ENCODE measurements at places on chromosomes 2 and 18. TPM values are rescaled to one million over a fixed set of nuclear protein-coding genes. Genes with fewer than 3 reads are reported as not detected.

RPRM gene
- not detected for total RNA-seq

AP1S3 gene
- 12.8 TPM for total RNA-seq

MDH1B gene
- 0.86 TPM for total RNA-seq

BCL2L11 gene
- 11.5 TPM for total RNA-seq

CTNNA2 gene
- not detected for total RNA-seq

ANO7 gene
- 0.57 TPM for total RNA-seq

CFC1 gene
- total RNA-seq: not detected

SEC11C gene
- total RNA-seq: 45.0 TPM

GLI2 gene
- not detected for total RNA-seq

KIAA2012 gene
- not detected for total RNA-seq

MAP2 gene
- total RNA-seq: 0.20 TPM

DNA sequence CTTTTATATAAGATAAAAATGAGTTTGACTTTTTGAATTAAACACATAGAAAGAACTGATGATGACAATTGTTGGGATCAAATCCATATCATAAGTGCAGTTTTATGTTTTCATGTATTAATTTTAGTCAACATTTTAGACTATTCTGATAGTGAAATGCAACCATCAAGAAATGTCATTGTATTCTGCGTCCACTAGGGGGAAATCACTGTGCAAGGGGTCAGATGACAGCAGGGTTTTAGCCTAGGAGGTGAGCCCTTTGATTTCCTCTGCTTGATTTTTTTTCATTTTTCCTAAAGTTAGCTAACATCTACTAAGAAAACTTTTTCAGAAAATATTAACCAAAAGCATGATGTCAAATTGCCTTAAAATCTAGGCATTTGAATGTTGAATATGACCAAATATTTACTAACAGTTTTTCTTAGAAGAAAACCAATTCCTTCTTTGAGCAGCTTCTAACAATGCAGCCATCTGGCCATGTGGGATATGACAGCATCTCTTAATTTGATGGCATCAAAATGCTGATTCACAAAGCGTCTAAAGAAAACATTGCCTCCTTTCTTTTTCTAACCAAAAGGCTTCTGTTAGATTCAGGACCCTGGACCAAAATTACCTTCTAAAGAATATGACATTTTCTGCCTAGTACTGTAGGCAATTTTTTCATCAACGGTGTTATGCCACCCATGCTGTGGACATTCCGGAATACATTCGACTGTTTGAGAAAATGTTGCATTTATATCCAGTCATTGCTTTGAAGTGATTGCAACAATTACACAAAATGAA is 141.5 kb downstream of the SPHKAP start:
- no peak for DNase-seq

- DNase-seq: no peak
These were observed 186.4 kb downstream of the FAM210A start for GRCh38 chr18:13539843-13540476.

- no peak for DNase-seq
These were observed 47.6 kb downstream of the CPO start for GRCh38 chr2:206986943-206987342.

GRCh38 chr18:41747723-41748242 is 207.3 kb upstream of the PIK3C3 start:
- no peak for DNase-seq

DNA sequence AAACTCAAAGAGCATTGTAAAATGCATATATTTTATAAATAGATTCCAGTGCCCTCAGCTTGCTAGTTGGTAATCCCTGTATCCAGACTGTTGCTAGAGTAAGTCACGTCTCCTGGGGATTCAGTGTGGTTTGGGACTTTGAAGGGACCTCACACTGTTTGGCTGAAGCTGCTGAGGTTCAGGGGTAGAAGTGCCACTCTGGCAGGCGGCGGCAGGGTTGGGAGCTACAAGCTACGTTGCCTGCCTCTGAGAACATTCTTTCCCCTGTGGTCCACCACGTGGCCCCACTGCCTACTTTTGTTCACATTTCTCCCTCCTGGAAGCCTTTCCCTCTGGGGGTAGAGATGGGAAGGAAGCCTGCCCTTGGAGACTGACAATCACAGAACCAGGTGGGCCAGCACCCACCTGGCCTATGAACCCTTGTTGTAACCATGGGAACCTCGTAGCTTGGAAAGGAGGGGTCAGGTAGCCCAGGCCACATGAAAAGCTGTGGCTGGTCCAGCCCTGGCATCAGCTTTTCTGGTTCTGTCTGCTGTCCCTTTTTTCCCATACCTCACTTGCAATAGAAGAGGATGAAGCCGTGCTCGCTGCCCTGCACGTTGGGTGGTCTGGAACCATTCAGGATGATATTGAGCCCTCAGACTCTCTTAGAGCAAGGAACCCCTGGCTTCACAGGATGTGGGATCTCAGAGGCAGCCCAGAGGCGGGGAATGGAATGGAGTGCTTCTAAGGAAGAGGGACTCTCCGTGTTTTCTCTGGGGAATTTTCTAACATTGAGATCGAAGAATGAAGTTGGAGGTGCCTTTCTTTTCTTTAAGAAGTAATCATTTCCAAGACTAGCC is 2.9 kb downstream of the RNF144A start:
- no peak for DNase-seq

DNA sequence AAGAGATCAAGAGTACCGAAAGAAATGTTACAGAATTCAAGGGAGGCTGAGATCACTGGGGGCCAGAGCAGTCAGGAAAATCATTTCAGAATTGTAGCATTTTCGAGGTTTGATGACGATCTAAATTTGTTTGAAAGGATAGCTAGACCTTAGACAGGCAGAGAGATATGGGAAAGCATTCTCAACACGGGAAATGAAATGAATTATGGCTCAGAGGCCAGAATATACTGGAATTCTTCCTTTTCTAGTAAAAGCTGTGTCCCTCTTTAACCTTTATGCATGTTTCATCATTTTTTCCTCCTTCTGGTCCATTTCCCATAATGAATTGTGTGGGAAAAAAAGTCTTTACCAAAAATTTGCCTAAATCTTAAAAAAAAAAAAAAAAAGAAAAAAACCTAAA is 78.8 kb downstream of the NABP1 start:
- DNase-seq: no peak

DNA sequence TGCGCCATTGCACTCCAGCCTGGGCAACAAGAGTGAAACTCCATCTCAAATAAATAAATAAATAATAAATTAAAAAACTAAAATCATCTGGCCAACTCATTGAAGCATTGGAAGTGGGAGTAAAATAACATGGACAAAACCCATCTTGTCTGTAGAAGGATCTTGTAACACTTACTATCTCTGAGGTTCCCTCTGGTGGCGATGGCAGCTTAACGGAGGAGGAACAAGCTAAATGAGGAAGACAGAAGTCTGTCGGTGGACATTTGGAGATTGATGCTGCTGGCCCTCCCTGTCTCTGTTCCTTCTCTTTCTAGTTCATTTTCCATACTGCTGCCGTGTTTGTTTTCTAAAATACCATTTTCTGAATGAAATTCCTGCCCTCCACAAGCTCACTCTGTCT is 43.4 kb downstream of the ZCCHC2 start:
- peak; percentile 34 for DNase-seq

- DNase-seq: peak; percentile 66
These were observed 25.8 kb downstream of the PHLPP1 start for GRCh38 chr18:62741118-62741566.

DNA sequence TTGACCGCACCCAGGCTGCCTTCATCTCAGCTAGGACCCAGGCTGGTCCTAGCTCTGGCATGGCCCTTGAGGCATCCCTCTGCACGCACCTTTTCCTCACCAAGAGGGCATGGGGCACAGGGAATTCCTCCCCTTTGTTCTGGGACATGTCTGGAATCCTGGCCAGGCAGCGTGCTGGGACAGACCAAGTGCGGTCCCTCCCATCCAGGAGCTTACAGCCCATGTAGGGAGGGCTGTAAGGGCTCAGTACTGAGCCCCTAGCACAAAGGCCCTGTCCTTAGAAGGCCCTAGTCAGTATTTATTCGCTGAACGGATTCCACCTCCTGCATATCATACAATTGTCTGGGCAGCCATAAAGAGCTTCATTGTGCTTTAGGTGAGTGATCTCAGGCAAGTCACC is 3.0 kb downstream of the TMEM37 start:
- no peak for DNase-seq

GRCh38 chr18:35776473-35776872 is 194.9 kb downstream of the GALNT1 start:
- no peak for DNase-seq

- no peak for DNase-seq
These were observed 173.5 kb downstream of the ZFP36L2 start for GRCh38 chr2:43052944-43053306.

GRCh38 chr2:238847841-238848690 is at the start of gene TWIST2:
Gene TWIST2 (plus strand): TSS chr2:238848085. CDS start chr2:238848216, 131 bp downstream.
- DNase-seq: no peak

DNA sequence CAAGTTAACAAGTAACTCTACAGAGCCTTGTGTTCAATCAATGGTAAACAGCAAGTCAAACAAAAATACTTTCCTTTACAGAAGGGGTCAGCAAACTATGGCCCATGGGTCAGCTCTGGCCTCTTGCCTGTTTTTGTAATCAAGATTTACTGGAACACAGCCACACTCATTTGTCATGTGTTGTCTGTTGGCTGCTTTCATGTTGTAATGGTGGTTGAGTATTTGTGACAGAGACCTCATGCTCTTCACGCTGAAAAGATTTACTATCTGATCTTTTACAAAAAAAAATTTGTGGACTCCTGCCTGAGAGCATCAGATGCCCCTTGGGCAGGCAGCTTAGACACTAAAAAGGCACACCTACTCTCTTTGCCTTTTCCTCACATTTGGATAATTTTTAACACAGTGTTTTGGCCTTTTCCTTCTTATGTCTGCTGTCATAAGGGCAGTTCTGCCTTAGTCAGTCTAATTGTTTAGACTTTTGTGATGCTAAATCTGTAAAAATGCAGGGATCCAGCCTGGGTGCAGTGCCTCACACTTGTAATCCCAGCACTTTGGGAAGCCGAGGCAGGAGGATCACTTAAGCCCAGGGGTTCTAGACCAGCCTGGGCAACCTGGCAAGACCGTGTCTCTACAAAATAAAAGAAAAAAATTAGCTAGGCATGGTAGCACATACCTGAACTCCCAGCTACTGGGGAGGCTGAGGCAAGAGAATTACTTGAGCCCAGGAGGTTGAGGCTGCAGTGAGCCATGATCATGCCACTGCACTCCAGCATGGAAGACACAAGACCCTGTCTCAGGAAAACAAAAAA is 18.3 kb downstream of the IL1B start:
- DNase-seq: no peak

GRCh38 chr2:239884875-239885274 is 140.3 kb downstream of the NDUFA10 start:
- no peak for DNase-seq

GRCh38 chr2:32360416-32360815 is 3.6 kb downstream of the BIRC6 start:
- no peak for DNase-seq

- no peak for DNase-seq
These were observed 26.3 kb upstream of the MOCOS start for GRCh38 chr18:36160959-36161371.

GRCh38 chr2:1829796-1830195 is 85.5 kb upstream of the PXDN start:
- DNase-seq: no peak

DNA sequence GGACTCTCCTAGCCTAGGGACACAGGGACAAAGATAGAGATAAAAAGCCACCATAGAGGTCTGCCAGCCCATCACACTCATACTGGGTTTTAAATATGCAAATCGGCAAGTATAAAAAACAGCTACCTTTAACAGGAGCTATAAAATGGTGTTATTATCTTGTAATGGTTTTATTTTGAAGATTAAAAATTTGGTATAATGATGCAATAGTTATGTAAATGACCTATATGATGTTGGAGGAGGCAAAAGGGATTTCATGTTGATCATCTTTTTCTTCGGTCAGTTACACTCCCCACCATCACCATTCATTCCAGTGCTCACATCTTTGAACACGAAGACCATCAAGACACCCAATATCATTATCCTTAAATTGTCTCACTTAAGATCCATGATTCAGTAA is 11.2 kb downstream of the ZNF521 start:
- DNase-seq: no peak

- DNase-seq: no peak
These were observed 61.9 kb upstream of the ALPP start for GRCh38 chr2:232316461-232317330.

GRCh38 chr2:39289609-39290008 is 45.8 kb upstream of the CDKL4 start:
- no peak for DNase-seq

- no peak for DNase-seq
These were observed 91.9 kb downstream of the ARL4C start for GRCh38 chr2:234404957-234405356.

DNA sequence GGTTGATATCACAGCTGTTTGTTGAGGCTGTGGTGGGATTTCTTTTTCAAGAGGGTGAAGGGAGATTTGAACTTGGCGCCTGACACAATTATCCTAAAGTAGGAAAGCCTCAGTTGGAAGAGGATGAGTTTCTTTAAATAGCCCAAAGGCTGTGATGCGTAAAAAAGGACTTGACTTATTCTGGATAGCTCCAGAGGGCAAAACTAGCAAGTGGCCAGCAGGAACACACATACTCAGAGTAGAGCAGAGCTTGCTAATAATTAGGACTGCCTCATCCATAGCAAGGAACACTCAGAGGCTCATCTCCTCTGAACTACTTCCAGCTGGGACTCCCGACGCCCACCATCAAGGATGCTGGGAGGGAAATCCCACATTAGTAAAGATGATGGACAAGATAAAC is 74.0 kb downstream of the AFF3 start:
- no peak for DNase-seq

DNA sequence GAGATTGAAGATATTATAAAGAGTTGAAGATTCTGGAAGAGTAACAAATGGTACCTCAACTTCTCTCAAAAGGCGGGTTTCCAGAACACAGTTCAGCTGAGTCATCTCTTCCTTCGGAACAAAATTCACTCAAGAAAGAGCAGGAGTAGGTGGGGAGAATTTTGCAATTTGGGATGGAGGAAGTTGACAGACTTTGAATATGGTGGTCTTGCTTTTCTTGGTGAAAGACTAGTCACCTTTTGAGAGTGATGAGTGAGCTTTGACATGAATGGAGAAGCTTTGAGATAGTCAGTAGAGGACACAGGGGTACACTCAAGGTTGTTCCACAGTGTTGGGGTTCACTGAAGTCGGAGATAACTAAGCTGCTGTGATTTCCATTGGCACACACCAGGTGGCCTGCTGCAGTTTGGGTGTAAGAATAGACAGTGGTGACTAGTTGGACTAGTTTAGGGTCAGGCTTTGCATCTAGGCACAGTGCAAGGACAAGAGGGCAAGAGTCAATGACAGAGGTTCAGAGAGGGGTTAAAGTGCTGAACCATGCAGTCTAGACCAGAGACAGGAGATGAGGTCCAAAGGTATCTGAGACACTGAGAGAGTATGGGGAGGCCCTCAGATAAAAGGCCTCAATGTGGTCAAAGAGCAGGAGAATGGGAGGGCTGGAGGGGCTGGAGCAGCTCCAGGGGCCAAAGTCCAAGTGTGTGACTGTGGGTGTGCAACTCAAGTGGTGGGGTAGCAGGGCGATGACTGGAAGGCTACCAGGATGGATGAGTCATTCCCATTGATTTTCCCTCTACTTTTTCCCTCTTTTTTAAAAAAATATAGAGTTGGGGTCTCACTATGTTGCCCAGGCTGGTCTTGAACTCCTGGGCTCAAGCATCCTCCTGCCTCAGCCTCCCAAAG is 7.7 kb downstream of the CCL20 start:
- no peak for DNase-seq

All from activated naive CD4-positive, alpha-beta T cell treated with anti-CD3 and anti-CD28 coated beads for 36 hours (primary cell).